ENCODE measurements at places on chromosomes 3 and 15.

GRCh38 chr3:31979001-31979697 lies 1.9 kb downstream of the OSBPL10 start:
- DNase-seq = no peak

DNA sequence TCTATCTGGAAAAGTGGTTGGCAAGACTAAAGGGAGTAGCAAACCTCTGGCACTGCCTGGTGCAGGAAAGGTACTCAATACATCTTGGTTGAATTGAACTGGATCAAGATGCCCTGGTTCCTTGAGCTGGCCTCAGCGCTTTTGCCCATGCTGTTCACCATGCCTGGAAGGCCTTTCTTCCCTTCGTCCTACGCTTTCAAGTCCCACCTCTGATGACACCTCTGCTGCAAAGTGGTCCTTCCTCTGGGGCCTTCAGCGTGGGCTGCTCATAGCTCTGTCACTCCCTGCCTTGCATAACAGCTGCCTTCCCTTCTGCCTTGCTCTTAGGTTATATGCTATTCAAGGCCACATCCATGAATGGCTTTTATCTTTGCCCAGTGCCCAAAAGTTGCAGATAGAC lies 23.0 kb downstream of the ITGA11 start:
- no peak for DNase-seq

DNA sequence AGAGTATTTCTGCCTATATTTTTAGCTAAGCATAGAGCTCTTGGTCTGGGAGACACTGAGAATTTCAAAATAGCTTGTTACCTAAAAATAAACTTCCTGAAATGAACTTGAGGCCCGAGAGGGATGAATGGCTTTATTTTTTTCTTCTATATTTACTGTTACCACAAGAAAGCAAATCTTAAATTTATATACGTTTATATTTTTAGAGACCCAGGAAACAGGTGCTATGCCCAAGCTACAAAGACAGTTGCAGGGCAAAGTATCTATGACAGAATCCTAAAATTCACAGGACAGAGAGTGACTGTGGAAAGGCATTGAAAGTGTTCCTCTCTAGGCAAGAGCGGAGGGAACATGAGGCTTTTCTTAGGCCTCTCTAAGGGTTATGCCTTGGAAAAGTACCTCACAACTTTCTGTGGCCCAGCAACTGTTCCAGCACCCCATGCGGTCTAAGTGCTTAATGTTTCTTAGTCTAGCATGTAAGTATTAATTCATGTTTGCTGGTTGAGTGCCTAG lies 36.5 kb downstream of the TGFBR2 start:
- DNase-seq = no peak

- DNase-seq = peak; percentile 12
Measured at GRCh38 chr15:64092075-64092820, 1.4 kb downstream of the CIAO2A start.

DNA sequence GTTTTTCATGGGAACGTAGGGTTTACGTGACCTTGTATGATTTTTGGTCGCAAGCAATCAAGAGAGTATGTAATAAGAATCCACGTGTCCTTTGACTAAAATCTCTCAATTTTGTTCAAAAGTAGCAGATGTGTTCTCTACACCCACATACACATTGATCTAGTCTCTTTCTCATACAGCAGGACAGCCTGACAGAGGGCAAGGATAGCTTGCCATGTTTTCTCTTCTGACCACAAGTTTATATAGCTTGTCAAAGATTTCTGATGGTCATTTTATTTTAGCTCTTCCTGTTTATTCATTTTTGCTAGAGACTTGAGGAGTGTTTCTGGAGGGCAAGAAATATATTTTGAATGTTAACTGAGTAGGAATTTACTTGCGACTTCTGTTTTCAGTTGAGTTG lies 570.2 kb upstream of the ALCAM start:
- DNase-seq = no peak

GRCh38 chr15:31248951-31249350 lies 77.7 kb upstream of the KLF13 start:
- no peak for DNase-seq

Measured in NCI-H2081 (cell line).